ENCODE measurements at places on chromosomes 11 and 22.
A peak's percentile ranks its signal among the peaks of the same experiment; 100 is the strongest.

- no peak for DNase-seq
Measured at GRCh38 chr11:96272529-96273222, 70.3 kb downstream of the MAML2 start.

DNA sequence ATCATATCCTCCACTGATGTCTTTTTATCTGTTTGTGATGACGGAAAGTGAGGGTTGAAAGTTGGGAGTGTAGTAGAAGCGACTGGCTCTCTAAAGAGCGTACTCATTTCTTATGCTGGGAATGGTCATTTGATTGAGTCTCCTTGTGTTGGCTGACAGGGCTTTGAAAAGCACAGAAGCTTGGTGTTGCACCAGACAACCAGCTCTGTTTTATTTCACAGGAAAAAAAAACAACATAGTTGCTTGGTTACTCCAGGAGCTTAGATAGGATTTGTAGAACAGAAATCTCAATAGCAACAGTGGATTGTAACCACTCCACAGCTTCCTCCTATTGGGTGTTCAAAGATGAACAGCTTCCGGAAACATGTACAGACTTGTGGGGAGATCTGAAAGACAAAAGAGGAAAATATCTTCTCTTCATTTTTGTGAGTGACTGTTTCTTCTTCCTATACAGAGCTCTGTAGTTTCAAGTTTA, 2.7 kb downstream of the RBM14 start:
- DNase-seq = peak; percentile 77

DNA sequence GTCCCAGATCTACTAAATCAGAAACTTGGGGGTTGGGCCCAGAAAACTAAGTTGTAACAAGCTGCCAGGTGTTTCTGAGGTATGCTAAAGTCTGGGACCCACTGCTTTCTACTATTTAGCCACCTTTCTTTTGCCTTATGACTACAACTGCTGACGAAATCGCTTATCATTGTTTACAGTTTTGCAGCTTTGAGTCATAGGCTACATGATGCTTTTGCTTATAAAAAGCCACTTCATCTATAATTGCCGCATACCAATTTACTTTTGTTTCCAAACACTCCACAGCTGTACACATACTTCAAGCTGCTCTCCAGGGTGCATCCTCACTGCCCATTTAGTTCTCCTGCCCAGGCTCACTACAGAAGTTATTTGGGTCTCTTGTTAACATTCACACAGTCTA, 144.7 kb downstream of the ENTHD1 start:
- DNase-seq = peak; percentile 15

- DNase-seq = no peak
Measured at GRCh38 chr11:68822546-68822945, 19.2 kb downstream of the CPT1A start.

DNA sequence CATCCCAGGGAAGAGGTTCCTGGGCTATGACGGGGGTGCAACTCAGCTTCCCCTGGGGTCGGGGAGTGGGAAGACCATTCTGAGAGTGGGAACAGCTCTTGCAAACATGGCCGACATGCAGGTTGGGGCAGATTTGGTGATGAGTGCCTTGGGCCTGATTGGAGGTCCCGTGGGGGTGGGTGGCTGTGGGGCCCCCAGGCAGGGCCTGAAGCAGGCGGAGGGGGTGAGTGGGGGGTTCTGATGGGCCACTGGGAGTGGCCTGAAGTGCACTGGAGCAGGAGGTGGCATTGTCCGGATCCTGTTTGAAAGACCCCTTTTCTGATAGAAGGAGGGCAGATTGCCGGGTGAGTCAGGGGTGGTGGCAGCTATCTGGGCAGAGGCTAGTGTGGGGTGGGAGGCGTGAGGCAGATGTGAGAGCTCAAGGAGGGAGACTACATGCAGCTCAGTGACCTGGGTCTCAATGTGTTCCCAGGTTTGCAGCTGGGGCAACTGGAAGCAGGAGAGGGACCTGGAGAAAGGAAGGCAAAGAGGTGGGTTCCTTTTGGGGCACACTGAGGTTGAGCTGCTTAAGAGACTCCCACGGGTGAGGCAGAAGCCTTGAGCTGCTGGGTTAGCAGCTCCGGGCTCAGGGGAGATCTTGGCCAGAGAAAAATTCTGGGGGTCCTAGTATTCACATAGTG, 15.1 kb downstream of the MYEOV start:
- DNase-seq = no peak
